Uterus (tissue), 4 donors: ENCODE measurements at places on chromosomes 6 and 20. TPM values are rescaled to one million over a fixed set of nuclear protein-coding genes. Genes with fewer than 3 reads are reported as not detected.

DNA sequence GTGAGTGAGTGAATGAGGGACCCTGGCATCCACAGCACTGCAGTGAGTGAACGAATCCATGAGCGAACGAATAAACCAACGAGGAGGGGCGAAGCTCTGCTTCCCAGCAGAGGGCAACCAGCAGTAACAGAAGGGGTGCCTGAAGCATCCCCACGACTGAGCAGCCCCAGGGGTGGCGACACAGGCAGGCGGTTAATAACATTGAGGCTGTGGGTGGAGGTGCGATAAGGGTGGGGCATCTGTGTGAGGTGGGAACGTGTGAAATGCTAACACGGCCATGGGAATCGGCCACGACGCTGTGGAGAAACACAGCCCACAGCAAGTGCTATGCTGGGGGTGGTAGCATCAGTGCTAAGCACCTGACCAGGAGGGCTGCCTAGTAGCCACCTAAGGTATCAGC lies 75.9 kb downstream of the TAF4 start:
- no peak for DNase-seq
- H3K4me1 ChIP-seq: no peaks in the 10 kb centered on the region
- H3K4me3 ChIP-seq: no peak overlapping the region
- H3K27ac ChIP-seq: no peak overlapping the region
- no peaks in the 10 kb centered on the region for H3K27me3 ChIP-seq

DNA sequence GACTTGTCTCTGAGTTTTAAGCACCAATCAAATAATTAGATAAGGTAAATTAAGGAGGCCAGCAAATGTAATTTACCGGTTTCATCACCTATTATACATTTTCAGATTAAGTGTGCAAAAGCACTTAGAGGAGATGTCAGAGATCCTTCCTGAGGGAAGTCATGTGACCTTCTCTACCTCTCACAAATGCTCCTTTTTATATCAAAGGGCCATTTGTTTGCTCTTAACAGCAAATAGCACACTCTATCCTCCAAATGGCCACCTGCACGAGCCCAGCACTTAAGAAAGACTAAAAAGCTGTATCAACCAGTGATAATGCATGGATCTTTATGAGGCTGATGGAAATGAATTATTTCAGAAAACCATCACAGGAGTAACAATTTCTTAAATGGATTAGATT lies 149.4 kb downstream of the ELOVL4 start:
- no peaks in the 10 kb centered on the region for H3K27me3 ChIP-seq
- no peaks in the 10 kb centered on the region for H3K36me3 ChIP-seq
- H3K27ac ChIP-seq: no peak overlapping the region
- H3K4me1 ChIP-seq: no peaks in the 10 kb centered on the region

DNA sequence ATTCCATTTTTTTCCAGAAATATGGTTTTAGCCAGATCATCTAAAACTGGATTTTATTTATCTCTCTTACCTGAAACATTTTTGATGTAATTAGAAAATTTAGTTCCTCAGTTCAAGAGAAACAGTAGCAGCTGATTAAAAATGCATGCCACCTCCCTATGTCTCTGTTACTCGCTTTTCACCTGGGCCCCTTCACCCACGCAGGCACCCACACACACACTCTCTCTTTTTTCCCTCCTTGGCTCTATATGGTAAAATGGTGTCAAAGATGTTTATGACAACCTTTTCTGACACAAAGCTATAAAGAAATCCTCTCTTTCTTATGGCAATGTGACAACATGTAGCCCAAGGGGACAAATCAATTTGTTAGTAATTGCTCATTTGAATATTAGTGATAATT lies 5.8 kb upstream of the SGK1 start:
- H3K36me3 ChIP-seq: no peaks in the 10 kb centered on the region
- no peak overlapping the region for H3K4me3 ChIP-seq
- no peaks in the 10 kb centered on the region for H3K4me1 ChIP-seq
- H3K27ac ChIP-seq: no peak overlapping the region
- DNase-seq: no peak

GRCh38 chr20:63639093-63639975 lies 12.4 kb upstream of the GMEB2 start:
- H3K36me3 ChIP-seq: no peaks in the 10 kb centered on the region
- H3K27ac ChIP-seq: peak overlapping the region; percentile 73
- no peak overlapping the region for H3K4me3 ChIP-seq
- no peaks in the 10 kb centered on the region for H3K27me3 ChIP-seq

GRCh38 chr6:579339-579738 lies 77.6 kb downstream of the HUS1B start:
- no peaks in the 10 kb centered on the region for H3K4me1 ChIP-seq
- no peak overlapping the region for H3K27ac ChIP-seq
- H3K36me3 ChIP-seq: no peaks in the 10 kb centered on the region
- H3K4me3 ChIP-seq: no peak overlapping the region
- no peaks in the 10 kb centered on the region for H3K27me3 ChIP-seq

UST gene
- 13.7 TPM for total RNA-seq

DNA sequence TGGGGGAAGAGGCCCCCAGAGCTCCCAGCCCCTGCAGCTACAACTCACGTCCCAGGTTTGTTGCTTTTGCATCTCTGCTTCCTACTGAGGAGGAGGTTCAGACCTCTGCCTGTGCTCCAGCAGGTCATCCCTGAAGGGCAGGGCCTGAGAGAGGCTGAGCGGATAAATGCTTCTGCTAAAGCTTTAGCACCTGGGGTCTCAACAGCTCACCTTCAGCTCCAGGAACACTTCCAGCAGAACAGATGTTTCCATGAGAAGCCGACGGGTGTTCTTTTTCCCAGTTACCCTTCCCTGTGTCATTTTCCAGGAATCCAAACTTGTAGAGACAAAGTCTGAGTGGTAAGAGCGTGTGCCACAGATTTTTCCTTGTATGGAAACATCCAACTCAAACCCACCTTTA lies 208.8 kb downstream of the TBC1D7 start:
- DNase-seq: no peak
- no peak overlapping the region for H3K27ac ChIP-seq
- H3K4me1 ChIP-seq: no peaks in the 10 kb centered on the region
- H3K36me3 ChIP-seq: no peaks in the 10 kb centered on the region
- H3K4me3 ChIP-seq: no peak overlapping the region

GRCh38 chr6:108164815-108165706 lies 761 bp upstream of the NR2E1 start:
- H3K4me3 ChIP-seq: peak overlapping the region; percentile 3
- no peak overlapping the region for H3K27ac ChIP-seq
- no peak for DNase-seq
- H3K27me3 ChIP-seq: peaks cover 28% of the 10 kb centered on the region
- H3K4me1 ChIP-seq: no peaks in the 10 kb centered on the region
- H3K36me3 ChIP-seq: no peaks in the 10 kb centered on the region

- peaks cover 9% of the 10 kb centered on the region for H3K4me1 ChIP-seq
- peak overlapping the region; percentile 82 for H3K4me3 ChIP-seq
- no peaks in the 10 kb centered on the region for H3K36me3 ChIP-seq
- H3K27ac ChIP-seq: peak overlapping the region; percentile 98
- DNase-seq: no peak
Observed at GRCh38 chr6:31702405-31702818, 712 bp downstream of the ABHD16A start.

- no peaks in the 10 kb centered on the region for H3K4me1 ChIP-seq
- no peaks in the 10 kb centered on the region for H3K36me3 ChIP-seq
- no peak overlapping the region for H3K4me3 ChIP-seq
- no peak for DNase-seq
- no peaks in the 10 kb centered on the region for H3K27me3 ChIP-seq
Observed at GRCh38 chr6:14792118-14792955, 453.5 kb upstream of the JARID2 start.

DNA sequence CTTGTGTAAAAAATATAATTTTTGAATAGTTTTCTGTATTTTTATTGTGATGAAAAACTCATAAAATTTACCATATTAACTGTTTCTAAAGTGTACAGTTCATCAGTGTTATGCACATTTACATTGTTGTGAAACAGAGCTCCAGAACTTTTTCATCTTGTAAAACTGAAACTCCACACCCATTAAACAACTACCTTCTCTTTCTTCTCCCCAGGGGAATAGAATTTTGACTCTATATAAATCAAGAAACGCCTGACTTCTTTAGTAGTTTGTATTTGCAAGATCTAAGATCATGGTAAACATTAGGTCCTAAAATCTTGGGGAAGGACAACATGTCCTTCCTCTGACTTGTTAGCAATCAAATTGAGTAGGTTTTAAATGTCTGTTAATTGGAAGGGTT lies 9.1 kb downstream of the ANKRD66 start:
- no peaks in the 10 kb centered on the region for H3K36me3 ChIP-seq
- no peak for DNase-seq
- no peak overlapping the region for H3K4me3 ChIP-seq
- no peak overlapping the region for H3K27ac ChIP-seq
- H3K4me1 ChIP-seq: no peaks in the 10 kb centered on the region

DEF6 gene
- 4.9 TPM for total RNA-seq

DNA sequence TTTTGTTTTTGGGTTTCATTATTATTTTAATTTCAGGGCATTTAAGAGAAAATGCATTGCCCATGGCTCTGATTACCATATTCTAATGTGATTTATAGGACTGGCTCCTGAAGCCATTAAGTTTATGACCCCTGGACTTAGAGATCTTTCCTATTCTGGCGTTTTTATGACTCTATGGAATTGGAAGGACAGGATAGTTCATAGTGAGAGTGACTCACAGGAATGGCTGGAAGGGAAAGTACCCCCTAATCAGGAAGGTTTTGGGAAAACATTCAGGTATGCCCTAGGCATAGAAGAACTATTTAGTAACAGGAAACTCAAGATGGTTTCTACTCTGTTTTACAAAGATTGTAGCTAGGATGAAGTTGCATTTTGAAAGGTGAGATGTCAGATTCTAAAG lies 108.6 kb upstream of the SLC2A12 start:
- DNase-seq: no peak
- H3K36me3 ChIP-seq: no peaks in the 10 kb centered on the region
- no peaks in the 10 kb centered on the region for H3K27me3 ChIP-seq
- no peak overlapping the region for H3K4me3 ChIP-seq

GRCh38 chr6:1554476-1555310 lies 55.0 kb upstream of the FOXC1 start:
- peak overlapping the region; percentile 34 for H3K4me3 ChIP-seq
- H3K27ac ChIP-seq: peak overlapping the region; percentile 0
- DNase-seq: peak; percentile 76
- H3K36me3 ChIP-seq: no peaks in the 10 kb centered on the region
- H3K4me1 ChIP-seq: no peaks in the 10 kb centered on the region
